ENCODE measurements at places on chromosomes 1 and 21.

GRCh38 chr1:196372896-196373536, 235.2 kb downstream of the KCNT2 start:
- DNase-seq = no peak

DNA sequence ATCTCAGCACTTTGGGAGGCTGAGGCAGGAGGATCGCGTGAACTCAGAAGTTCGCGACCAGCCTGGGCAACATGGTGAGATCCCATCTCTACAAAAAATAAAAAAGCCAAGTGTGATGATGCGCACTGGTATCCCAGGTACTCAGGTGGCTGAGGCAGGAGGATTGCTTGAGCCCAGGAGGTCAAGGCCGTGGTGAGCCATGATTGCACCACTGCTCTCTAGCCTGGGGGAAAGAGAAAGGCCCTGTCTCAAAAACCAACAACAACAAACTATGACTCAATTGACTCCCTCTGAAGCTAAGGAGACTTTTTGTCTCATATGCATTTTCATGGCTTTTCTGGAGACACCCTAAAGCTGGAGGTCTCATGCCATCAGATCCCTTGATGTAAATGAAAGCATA, 118.8 kb downstream of the CCDC185 start:
- DNase-seq = no peak

DNA sequence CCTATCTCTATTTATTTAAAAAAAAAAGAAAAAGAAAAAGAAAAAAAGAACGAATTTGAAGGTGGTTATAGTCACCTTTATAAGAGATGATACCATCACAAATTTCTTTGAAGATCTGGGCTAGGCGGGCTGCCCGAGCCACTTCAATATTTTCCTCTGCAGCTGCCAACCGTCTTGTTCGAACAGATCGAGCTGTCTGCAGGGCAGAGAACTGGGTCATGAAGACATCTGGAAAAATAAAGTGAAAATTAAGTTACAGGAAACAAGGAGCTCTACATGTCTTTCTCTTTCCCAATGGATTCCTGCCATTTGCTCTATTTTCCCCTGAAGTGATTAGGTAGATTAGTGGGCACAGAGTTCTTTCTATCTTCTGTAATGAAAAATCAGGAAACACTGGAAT, 31.9 kb downstream of the RUSC1 start:
- DNase-seq = no peak

GRCh38 chr1:51048670-51049069, 53.4 kb upstream of the C1orf185 start:
- DNase-seq = no peak

DNA sequence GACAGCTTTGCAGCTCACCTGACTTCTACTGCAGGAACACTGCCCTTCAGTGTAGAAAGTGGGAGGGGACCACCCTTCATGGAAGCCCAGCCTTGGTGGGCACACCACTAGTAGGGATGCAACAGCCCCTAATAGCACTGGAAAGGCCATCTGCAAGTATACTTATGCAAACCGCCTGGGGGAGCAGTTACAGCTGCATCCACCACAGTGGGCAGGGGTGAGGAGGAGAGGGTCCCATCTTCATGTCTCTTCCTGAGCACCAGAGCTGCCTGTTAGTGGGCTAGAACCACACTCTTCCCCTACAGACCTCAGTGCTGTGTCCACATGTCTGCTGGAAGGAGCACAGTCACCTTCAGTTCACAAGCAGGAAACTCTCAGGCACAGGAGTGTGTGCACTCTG, 66.2 kb upstream of the LHX8 start:
- no peak for DNase-seq

DNA sequence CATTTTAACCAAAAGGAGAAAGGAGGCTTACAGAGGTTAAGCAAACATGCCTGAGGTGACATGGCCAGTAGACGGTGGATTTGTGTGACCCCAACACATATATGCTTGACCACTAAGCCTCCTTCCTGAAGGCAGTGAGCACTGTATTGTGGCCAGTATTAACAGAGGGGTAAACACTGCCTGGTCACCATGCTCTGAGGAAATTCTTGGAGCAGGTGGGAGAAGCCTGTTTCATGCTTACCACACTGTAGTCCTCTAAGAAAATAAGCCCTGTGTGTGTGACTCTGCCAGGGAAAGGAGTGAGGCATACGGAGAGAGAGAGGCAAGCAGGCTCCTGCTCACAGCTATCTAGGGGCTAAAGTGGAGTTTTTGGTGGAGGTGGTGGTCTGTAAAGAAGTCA, 102.7 kb downstream of the KCND3 start:
- no peak for DNase-seq

GRCh38 chr1:210362526-210362925, 33.8 kb downstream of the HHAT start:
- DNase-seq = no peak

GRCh38 chr1:72938408-72938807, 656.1 kb upstream of the NEGR1 start:
- DNase-seq = no peak

DNA sequence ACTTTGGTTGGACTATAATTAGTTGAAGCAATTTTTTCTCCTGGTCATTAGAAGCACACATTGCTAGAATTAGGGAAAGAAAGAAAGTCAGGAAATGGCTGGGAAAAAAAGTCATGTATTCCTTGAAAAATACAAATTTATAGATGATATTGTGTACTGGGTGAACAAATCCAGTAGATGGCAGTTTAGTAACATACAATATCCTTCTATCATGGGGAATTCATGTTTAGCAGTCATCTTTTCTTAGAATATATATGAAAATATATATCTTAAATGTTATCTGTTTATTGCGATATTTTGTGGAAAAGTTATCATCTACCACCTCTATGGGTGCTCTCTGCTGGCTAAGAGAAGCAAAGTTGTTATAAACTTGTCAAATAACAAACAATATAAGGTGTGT, 13.1 kb upstream of the ZRANB2 start:
- DNase-seq = no peak

DNA sequence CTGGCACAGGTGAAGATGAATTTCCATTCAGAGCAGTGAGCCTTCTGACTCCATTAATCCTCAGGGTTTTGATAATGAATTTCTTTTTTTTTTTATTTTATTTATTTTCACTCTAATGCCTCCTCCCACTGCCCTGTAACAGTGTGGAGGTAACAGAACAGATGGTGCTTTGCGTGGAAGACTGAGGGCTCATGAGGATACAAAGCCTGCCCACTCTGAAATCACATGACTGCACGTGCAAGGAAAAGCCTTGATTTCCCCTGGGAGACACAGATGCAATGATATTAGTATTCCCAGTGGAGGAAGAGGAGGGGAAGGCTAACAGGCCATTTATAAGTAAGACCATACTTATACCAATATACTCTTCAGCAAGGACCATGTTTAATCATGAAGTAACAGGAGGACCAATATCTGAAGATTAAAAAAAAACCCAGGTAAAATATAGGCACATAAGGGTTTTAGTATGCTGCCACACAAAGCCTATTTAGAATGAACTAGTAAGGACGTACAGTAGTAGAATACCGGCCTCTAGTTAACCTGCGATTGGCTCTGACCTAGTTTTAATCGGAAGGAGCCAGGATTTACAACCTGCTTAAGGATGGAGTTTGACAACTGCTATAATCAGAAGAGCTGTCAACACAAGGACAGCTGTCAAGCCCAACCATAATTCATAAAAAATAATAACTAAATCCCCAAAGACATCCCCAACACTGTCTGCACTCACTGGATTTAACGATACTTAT, 69.6 kb downstream of the LHX4 start:
- no peak for DNase-seq

- no peak for DNase-seq
Measured at GRCh38 chr1:190479516-190479915, 1.9 kb upstream of the BRINP3 start.

GRCh38 chr1:5992026-5992813, at the start of gene NPHP4:
NPHP4 (minus strand) TSS chr1:5992425; CDS start chr1:5986289, 6,136 bp downstream.
- DNase-seq = peak; percentile 100

DNA sequence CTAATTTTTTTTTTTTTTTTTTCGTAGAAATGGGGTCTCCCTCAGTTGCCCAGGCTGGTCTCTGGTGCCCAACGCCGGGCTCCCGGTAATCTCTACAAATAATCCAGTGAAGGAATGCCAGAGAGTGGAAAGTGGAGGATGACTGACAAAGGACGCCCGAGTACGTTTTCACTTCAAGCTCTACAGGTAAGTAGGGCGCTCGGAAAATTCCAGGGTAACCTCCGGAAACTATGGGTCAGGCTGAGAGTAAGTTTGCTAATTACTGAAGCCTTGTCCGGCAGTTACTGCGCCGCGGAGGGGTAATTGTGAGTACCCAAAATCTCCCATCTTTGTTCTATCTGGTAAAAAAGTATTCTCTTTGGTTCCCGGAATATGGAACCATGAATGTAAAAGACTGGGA, 1.8 kb upstream of the ZNF669 start:
- no peak for DNase-seq

DNA sequence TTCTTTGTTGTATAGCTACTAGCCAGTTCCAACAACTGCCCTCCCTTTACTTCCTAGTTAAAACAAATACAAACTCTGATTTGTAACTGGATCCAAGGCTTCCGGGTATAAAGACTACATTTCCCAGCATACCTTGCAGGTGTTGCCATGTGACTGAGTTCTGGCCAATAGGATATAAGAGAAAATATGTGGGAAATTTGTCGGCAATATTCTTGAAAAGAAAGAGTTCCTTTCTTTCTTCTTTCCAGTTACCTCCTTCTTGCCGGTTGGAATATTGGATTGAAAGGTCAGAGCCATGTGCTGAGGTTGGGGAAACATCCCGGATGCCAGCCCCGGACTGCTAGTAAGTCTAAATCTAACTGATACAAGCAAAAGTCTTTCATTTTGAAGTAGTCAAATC, 23.0 kb upstream of the ZBTB40 start:
- DNase-seq = no peak

GRCh38 chr1:36123356-36123755, 1.7 kb downstream of the COL8A2 start:
- no peak for DNase-seq

DNA sequence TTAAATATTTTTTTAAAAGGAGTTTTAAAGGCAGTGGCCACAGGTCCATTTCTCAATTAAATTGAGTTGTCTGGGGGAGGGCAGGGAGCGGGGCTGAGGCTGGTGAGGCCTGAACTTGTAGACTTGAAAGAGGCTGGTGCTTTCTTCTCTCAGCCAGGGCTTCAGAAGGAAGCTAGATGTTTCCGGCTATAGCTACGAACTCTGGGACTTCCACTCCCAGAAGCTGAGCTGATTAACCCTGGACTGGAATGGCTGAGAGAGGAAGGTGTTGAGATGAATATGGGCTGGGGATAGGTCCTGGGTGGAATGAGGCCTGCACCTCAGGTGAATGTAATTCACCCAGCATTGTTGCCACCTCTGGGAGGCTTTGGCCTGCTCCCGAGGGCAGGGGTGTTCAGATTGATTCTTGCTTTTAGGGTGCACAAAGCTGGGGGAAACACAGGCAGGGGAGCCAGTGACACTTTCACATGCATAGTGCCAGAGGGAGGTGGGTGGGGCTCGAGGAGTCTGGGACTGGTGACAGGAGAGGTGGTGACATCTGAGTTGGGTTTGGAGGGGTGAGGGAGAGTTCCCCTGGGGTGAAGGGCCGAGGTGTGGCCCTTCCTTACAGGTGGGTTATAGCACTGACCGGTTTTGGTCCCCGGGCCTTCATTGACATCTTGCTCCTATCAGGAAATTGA, 18.2 kb downstream of the LDLRAP1 start:
- DNase-seq = no peak

DNA sequence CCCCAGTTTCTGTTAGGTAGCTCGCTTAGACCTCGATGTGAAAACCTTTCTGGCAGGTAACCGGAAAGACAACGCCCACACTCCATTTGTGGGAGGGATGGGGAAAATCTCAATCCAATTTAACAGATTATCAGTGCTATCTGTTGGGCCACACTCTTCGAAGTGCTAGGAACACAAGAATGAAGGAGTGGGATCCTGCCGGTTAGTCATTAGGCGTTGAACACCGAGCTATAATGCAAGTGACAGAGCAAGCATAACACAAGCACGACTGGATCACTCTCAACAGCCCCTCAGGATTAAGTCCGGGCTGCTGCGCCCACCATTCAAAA, 531 bp downstream of the SNIP1 start:
- no peak for DNase-seq

DNA sequence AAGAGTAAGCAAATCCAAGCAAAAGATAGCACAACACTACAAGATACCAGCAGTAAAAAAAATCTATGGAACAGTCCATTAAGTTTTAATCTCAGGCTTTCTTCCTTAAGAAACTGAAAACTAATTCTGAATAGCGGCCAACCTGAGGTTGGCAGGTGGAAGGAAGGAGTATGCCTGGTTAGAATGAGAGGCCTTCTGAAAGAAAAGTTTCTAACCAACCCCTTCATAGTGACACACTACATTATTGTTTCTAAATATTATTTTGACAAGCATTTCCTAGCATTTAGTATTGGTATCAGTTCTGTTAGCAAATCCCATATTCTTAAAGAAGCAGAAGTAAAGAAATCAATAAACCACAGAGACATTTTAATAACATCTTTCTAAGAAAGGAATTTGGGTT, 205.7 kb upstream of the PTBP2 start:
- DNase-seq = no peak

DNA sequence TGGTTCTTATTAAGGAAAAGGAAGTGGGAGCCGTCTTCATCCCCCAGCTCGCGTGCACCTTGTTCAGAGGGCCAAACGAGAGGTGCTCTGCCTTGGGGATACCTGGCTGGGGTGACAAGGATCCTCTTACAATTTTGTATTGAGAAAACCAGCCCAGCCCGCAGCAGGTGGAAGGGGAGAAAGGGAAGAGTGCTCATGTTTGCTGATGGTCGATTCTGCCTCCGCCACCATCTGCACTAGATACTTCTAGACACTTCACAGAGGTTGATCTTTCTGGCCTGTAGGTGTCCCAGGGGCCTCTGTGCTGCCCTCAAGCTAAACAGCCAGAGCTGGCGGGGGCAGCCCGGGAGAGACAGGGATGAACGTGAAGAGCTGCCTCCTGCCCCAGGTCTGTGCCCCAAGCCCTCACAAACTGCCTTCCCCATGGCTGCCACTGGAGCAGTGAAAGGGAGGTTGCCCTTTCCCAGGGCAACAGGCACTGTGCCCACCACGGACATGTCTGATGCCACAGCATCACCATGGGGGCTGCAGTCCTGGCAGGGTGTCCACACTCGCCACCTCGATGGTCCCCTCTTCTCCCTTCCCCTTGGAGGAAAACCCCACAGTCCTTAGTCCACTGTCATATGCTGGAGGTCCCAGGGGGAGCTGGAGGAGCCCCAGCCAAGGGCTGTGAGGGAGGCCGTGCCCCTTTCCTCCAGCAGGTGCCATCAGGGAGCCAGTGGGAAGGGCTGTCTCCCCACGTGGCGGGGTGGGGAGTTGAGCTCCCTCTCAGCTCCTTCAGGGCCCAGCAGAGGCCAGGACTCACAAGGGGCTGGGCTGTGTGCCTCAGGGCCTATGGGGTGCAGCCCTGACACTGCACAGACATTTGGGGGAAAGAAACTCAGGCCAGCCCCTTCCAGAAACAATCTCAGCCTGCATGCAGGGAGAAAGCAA, 8.1 kb downstream of the ADPRS start:
- DNase-seq = no peak

All from NCI-H1092 (cell line).